ENCODE measurements at places on chromosomes 6 and 20. TPM values are rescaled to one million over a fixed set of nuclear protein-coding genes. Genes with fewer than 3 reads are reported as not detected.

GRCh38 chr6:135434095-135434494 is 63.4 kb downstream of the AHI1 start:
- no peak for DNase-seq

- DNase-seq = no peak
Measured at GRCh38 chr6:340991-341827, 48.9 kb downstream of the DUSP22 start.

DNA sequence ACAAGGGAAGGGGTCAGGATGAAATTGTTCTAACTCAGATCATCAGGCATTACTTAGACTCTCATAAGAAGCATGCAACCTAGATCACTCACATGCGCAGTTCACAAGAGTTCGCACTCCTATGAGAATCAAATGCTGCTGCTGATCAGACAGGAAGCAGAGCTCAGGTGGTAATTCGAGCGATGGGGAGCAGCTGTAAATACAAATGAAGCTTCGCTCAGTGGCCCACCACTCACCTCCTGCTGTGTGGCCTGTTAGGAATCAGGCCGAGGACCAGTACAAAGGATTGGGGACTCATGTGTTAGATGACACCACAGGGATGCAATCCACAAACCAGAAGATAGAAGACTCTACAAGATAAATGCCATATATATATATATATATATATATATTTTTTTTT is 31.5 kb upstream of the TOP1 start:
- DNase-seq = no peak

DNA sequence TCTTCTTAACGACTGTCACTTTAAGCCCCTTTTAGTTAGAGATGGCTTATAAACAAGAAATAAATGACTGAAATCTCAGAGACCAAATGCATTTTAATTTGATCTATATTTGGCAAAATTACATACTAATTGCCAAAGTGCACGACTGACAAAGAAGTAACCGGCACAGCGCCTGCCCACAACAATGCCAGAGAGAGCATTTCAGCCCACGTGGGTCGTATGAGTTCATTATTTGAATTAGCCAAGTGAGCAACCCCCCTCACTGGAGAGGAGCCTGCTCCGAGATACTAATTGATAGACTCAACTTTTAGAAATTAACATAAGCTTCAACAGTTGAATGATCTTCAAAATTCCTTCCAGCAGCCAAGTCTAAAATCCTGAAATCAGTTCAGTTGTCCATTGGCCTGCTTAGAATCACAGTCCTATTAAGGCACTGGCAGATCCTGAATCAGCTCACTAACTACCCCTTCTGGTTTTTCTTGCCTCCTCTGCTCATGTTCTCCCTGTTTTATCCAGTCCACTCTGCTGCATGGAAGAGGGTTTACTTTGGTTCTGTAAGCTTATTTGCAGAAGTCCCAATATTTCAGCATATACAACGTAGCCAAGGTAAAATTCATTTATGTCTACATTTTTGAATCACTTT is 519.1 kb upstream of the AGPAT4 start:
- no peak for DNase-seq

DNA sequence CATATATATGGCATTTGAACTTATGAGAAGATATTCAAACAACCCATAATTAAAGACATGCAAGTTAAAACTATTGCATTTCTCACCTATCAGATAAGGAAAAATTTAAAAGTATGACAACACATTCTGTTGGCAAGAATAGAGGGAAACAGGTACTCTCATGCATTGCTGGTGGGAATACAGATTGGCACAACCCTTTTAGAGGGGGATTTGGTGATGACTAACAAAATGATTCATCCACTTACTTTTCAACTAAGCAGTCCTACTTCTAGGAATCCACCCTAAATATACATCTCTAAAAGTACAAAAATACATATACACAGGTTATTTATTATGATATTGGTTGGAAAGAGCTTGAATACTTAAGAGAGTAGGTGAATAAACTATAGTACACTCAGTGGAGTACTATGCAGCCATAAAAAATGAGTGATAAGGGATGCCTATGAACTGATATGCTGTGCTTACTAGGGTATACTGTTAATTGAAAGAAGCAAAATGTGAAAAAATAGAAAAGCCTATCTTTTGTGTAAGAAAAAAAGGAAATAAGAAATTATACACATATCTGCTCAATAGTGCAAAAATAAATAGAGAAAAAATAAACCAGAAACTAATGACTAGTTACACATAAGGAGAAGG is 42.2 kb downstream of the ADAT2 start:
- DNase-seq = no peak

- no peak for DNase-seq
Measured at GRCh38 chr20:17666481-17666880, 15.6 kb downstream of the RRBP1 start.

DNA sequence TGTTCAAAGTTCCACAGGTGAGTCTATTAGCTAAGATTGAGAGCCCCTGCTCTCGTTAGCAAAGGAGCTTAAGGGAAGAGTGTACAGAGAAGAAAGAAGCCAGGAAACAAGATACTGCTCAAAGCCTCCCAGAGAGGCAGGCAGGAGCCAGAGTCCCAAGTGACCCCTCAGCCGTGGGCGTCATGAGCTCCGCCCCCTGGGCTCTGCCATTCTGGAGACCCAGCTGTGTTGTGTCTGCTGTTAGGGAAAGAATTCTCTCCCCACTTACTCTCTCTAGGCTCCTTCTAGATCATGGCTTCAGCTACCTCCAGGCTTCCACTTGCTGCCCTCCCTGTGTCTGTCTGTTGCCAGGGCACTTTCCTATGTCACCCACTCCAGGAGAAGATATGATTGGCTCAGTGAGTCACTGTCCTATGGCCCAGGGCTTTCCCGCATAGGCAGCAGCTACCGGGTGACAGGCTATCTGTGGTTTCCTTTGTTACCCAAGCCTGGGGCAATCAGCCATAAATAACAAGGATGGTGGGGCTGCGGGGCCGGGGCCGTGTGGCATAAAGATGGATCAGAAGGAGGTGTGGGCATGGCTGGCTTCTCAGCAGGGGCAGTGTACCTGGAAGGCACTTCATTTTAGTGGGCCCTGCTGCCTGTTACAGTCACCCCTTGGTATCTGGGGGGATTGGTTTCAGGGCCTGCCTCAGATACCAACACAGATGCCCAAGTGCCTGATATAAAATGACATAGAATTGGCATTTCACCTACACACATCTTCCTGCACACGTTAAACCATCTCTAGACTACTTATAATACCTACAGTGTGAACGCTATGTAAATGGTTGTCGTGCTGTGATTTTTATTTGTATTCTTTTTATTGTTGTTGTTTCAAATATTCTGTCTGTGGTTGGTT is 118.9 kb downstream of the ARMC2 start:
- DNase-seq = peak; percentile 58

DNA sequence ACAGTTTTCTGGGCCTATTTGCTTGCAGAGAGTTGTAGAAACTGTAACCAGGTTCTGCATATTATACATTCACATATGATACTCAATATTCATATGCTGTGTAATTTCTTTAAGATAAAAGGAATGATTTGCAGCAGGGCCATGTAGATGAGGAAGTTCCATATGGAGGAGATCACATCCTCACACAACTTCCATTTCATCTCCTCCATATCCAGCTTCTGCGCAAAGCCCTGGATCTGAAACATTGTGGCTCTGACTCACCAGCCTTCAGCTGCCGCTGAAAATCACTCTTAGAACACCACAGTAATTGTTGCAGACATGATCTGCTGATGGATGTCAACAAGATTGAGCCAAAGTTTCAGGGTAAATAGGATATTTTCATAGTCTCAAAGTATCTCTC is 57.7 kb downstream of the PXDC1 start:
- no peak for DNase-seq

- no peak for DNase-seq
Measured at GRCh38 chr6:996271-996852, 303.4 kb upstream of the EXOC2 start.

GRCh38 chr6:53771785-53772624 is 22.8 kb upstream of the LRRC1 start:
- no peak for DNase-seq

- no peak for DNase-seq
Measured at GRCh38 chr6:45728674-45729073, 287.0 kb downstream of the CLIC5 start.

DNA sequence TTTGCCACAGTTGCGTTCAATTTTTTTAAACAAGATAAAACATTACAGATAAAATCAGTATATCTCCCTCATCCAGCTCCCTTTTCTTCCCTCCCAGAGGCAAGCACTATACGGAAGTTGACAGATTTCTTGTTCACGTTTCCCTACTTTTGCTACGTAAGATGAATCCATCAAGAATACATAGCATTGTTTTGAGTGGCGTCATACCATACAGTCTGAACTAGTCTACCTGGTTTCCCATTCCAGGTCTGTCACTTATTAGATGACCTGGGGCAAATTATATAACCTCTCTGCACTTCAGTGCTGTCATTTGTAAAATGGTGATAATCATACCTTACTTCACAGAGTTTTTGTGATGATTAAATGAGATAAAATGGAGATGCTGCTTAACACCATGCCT is 184.3 kb upstream of the SOX4 start:
- no peak for DNase-seq

DNA sequence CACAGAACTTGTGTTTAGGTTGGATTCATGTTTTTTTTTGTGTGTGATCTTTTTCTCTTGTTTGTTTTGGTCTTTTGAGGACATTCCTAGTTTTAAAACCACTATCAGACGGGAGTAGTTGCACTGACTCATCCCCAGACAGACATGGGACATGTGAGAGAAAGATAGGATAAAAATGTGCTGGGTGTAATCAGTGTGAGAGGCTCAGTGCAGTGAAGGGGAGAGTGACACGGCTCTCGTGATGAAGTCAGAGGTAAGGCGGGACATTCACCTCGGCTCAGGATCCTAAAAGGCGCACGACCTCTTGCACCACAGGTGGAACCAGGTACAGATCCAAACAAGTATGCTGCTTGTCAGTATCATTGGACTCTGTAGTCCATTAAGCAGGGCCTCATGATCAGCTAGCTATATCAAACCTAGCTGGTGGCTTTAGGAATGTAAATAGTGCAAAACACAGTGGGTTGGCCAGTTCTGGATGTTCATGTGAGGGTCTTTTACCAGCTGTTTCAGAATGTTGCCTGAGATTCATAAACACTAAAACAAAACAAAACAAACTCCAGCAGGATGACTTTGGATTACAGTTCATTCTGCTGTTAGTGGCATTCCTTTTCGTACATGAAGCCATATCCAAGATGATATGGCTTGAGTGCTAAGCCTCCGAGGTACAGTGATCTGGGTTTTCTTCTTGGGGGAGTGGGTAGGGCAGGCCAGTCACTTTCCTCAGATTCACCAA is 18.0 kb downstream of the FOXO3 start:
- DNase-seq = no peak

DNA sequence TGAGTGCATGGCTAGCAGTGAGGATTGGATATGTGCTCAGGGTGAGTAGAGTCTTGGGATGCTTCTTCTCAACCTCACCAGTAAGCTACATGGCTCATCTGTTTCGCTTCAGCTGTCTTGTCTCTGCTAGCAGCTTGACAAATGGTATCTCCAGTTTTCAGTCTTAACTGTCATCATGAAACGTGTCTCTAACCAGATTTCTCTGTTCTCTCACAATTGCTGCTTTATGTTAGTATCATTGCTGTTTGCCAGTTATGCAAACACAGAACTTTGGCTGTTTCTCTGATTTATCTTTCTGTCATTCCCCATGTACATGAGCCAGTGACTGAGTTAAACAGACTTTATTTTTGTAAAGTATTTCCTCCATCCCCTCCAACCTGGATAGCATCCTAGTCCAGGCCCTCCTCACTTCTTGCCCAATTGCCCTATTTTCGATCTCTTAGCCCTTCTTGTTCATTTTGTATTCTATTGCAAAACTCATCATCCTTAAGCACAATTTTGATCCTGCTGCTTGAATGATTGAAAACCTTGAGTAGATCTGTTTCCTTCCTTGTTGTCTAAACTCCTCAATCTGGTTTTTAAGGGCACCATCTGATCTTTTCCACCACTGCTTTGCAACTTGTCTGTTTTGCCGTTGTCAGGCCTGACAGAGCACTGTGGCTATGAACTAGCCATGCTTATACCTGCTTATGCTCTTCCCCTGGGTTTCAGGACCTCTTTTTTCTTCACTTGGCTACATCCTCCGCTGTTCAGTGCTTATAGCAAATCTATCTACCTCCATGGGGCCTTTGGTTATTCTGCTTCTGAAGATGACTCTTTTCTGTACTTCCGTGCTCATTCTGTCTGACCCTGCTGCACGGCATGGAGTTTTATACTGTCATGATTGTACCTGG is 37.7 kb upstream of the ADIG start:
- DNase-seq = no peak

DNA sequence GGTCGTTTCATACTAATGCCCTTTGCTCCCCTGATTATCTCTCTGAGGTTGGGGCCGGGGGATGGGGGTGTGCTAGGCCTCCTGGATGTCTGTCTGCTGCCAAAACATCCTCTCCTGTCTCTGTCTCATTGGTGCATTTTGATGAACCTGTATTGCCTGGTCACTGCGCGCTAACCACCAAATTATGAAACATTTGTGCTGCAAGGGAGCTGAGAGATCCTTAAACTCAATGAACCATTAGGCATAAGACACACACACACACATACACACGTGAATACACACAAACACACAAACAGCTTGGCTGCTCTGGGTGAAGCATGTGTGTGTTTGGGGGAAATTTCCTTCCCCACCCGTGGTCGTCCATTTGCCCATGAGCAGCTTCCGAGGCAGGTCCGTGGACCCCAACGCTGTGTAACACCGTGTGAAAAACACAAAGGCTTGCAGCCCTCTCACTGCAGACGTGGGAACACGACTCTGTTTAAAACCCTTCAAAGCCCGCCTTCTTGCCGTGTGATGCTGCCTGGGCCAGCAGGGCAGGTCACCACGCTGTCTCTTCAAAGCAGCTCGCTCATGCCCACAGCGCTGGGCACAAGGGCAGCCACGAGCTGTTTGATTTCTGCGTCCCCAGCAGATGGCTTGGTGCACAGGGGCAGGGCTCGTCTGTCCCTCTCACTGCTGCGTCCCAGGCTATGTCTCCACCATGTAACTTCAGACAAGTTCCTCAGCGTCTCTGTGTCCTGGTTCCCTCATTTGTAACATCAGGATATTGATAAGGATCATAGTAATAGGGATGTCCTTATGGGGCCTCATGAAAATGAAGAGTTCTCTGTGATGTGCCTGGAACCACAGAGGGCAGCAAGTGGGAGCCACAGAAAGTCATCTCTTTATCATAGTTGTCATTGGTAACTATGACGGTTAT is 96.8 kb downstream of the CDH26 start:
- DNase-seq = no peak

- no peak for DNase-seq
Measured at GRCh38 chr6:166318227-166318626, 10.0 kb upstream of the PRR18 start.

Gene PRDM13
- not detected for total RNA-seq

Gene COL12A1
- total RNA-seq = 10.7 TPM

Gene NRN1
- total RNA-seq = 12.6 TPM

Gene RAET1L
- total RNA-seq = not detected

Gene ZC2HC1B
- not detected for total RNA-seq

Gene C4A
- 61.5 TPM for total RNA-seq

Gene EDEM2
- 9.1 TPM for total RNA-seq

Gene SLC13A3
- 0.30 TPM for total RNA-seq

Gene PLG
- 0.40 TPM for total RNA-seq

Gene OLIG3
- total RNA-seq = not detected
